ENCODE measurements at places on chromosomes 3 and 15.

DNA sequence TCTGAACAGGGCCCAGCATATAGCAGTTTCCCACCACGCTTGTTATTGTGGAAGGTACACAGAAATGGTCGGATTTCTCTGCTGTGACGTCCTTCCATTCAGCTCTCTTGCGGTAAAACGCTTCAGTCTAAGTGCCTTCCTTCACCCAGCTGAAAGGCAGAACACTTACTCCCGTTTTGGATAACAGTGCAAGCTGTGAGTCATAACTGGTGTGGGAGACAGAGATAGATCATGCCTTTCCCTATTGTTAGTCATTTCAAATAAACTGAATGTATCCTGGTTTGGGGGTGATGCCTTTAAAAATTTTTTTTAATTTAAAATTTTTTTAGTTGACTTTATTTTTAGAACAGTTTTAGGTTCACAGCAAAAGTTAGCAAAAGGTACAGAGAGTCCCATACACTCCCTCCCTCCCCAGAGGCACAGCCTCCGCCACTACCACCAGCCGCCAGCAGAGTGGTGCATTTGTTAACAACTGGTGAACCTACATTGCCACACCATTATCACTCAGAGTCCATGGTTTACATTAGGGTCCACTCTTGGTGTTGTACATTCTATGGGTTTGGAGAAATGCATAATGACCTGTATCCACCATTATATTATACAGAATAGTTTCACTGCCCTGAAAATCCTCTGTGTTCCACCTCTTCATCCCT, 94.9 kb upstream of the NSMCE3 start:
- DNase-seq, result no peak

GRCh38 chr15:57415602-57416001, 39.3 kb downstream of the CGNL1 start:
- no peak for DNase-seq

DNA sequence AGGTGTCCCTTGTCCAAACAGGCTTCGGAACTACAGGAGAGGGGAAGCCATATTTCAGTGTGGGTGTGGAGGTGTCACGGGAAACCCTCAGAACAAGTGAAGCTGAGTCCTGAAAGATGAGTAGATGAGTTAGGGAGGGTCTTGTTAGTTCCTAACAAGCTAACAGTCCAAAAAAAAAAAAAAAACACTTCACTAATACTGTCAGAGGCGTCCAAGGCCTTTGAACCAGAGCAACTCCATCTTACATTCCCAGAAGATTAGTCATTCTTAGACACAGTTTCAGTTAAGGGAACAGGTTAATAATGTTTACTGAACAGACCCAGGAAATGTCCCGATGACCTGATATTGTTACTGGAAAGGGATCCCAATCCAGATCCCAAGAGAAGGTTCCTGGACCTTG, 7.0 kb upstream of the ATP8B4 start:
- peak; percentile 13 for DNase-seq

GRCh38 chr15:73391128-73391872, 22.5 kb upstream of the HCN4 start:
- peak; percentile 30 for DNase-seq

GRCh38 chr15:28125673-28126651, 26.8 kb upstream of the OCA2 start:
- peak; percentile 43 for DNase-seq

- no peak for DNase-seq
These were observed 67.5 kb upstream of the AKAP13 start for GRCh38 chr15:85312929-85313331.

GRCh38 chr15:91611561-91612323, 241.8 kb upstream of the SLCO3A1 start:
- no peak for DNase-seq

- no peak for DNase-seq
These were observed 51.6 kb downstream of the RARB start for GRCh38 chr3:25479727-25480010.

DNA sequence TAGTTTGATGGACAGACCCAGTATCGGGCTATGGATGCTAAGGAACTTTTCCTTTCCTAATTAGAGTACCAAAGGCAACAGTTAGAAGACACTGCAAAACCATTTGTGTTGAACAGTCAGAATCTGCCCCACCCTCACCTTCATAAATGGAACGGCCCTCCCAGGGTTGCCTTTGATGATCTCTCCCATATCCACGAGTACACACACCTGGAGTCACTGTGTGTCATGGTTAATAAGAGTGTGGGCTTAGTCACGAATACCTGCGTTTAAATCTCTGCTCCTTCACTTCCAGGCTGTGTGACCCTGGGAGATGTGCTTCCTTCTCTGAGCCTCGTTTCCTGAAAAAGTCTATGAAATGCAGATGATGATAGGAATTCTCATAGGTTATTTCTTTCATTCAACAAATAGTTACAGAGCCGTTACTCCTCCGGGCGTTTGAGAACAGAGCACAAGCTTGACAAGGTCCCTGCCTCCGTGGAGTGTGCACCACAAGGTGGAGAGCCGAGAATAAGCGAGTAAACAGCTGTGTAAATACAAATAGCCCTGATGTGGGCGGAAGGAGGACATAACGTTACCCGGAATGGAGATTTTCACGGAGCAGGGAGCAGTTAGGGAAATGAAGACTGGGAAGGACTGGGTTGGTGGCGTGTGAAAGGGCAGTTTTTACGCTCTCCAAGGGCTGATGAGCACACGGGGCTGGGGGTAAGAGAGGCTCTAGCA, 6.7 kb downstream of the SLC51A start:
- DNase-seq, result no peak

DNA sequence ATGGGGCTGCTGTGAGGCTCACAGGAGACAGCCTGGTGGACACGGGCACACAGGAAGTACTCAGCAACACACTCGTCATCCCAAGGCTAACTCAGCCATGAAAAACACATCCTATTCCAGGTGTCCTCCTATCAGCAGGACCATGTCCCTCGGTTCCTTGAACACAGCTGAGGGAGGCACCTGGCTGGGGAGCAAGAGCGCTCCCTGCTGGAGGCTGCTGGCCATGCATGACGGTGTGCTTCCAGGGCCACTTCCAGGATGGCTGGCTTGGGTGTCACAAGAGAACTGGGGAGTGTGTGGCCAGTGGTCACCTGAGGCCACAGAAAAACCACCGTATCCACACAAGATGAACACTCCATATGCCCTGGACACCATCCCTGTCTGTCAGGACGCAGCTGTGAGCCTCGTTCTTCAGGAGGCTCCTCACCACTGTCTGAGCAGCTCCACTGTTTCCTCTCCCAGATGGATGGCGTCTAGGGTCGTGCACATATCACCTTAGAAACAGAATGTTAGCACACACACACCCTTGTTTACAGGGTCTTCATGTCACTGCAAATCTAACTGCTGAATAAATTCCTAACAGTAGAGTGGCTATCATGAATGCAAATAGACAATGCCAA, 31.0 kb downstream of the POC1A start:
- DNase-seq, result peak; percentile 62

DNA sequence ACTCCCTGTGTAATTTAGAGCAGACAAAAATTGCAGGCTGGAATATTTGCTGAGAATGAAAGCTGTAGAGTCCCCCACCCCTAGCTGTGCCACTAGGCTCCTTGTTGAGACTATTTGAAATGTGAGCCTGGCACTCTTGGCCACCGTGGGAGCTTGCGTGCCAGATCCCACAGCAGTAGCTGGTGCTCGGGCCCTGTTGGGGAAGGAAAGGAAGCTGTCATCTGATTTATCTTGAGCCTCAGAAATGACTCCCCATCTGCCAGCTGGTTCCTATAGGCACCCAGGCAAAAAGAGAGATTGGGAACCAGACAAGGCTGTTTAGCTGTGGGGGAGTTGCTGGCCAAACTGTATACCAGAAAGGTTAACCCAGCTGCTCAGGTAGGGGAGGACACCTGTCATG, 23.4 kb upstream of the CLEC3B start:
- DNase-seq, result no peak

DNA sequence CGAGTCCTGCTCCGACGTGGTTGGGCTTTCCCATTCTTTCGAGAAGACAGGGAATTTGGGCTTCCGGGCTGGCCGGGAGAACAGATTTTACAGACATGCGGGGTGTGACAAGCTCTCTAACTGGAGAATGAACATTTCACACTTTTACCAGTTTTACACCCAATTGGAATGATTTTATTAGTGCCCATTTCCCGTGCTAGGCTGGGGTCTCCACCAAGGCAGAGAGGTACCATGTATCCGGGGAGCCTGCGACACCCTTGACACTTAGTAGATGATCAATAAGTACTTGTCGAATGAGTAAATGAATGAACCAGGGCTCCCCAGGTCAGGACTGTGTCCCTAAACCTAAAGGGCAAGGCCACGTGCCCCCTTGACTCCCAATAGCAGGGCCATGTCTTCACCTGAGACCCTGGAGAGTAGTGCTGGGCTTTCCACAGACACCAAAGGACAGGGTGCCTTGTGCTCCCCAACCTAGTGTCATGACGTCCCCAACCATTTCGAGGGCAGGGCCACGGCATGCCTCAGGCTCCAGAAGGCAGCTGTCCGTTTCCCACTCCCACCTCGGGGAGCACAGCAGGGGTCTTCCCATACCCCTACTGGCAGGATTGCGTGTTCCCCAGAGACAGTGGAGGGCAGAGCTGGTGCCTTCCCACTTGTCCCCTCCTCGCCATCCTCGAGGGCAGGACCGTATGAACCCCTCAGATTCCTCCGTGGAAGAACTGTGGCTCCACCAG, 679 bp upstream of the MYD88 start:
- peak; percentile 25 for DNase-seq

GRCh38 chr3:129490273-129490675, 38.2 kb upstream of the RHO start:
- DNase-seq, result peak; percentile 82

DNA sequence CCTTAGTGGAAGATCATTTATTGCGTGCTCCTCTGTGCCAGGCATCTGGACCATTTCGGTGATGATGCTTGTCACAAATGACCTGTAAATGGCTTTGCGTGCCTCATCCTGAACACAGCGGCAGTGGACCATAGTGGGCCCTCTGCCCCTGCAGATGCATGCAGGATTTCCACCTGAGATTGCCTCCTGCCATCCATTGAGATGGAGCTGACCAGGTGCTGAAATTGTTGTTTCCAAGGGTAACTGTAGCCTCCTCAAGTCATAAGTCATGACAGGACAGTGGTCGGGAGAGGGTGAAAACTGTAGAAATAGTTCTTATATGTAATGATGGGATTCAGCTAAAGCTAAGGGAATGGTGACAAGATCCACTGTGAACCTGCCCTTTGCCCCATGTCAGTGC, 35.5 kb downstream of the CLSTN2 start:
- peak; percentile 32 for DNase-seq

GRCh38 chr15:19974998-19975397, 566.6 kb downstream of the GOLGA6L6 start:
- no peak for DNase-seq

GRCh38 chr15:31155151-31155550, 53.6 kb upstream of the TRPM1 start:
- no peak for DNase-seq

DNA sequence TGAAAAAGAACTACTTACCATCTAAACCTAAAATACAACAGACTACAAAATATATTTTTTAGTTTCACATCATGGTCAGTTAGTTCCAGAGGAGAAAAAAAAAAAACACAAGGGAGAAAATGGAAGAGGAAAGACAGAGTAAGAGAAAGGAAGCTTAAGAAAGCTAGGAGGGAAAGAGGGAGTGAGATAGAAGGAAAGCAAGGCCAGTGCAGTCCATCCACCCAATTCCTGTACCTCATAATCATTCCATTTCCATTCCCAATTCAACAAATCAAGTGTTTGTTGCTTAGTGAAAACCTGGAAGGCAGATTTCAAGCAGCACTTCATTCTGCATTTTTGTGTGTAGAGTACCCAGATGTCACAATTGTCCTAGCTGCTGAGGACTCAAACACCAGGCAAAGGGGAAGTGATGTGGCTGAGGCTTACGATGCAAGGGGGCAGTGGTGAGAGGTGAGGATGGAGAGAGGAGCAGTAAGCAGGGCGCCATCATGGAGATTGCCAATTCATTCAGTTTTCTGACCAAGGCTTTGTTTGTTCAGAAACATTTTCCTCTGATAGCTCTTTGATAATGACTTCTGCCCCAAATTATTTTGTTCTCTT, 83.6 kb upstream of the GSK3B start:
- DNase-seq, result no peak

GRCh38 chr15:66948294-66948693, 117.1 kb upstream of the SMAD3 start:
- DNase-seq, result no peak

DNA sequence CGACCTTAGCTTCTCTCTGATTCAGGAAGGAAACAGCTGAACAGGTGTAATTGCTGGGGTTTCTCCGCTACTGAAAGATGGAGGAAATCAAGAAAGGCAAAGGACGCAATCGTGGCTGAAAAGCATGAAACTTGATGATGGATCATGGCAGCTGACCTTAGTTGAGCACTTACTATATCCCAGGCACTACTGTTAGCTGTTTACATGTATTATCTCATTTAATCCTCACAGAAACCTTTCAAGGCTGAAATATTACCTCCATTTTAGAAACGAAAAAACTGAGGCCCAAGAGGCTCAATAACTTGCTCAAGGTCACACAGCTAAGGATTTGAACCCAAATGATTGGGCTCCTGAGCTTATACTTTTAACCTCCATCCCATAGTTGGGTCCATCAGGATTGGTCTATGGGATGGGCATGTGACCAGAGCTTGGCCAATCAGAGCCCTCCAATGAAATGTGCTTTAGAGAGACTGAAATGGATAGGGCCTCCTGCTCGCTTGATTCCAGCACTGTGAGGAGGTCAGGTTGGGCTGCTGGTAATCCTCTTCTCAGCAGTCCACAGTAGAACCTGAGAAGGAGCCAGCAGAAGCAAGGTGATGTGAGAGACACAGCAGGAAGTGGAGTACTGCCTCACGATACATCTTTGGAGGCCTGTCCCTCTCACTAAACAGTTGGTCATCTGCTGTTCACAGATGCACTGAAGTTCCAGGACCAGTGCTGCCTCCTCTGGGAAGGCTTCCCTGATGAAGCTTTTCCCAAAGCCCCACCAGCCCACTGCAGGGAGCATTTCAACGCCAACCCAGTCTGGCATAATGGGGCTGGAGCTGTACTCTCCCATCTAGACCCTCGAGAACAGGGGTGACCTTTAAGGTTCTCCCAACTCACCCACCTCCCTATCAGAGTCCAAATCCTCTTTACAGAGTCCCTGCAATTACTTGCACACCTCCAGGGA, 10.4 kb downstream of the CLN6 start:
- DNase-seq, result no peak

GRCh38 chr3:68919000-68919399, 13.3 kb downstream of the TAFA4 start:
- no peak for DNase-seq

- DNase-seq, result peak; percentile 87
These were observed 18.8 kb upstream of the IQSEC1 start for GRCh38 chr3:13091898-13092611.

DNA sequence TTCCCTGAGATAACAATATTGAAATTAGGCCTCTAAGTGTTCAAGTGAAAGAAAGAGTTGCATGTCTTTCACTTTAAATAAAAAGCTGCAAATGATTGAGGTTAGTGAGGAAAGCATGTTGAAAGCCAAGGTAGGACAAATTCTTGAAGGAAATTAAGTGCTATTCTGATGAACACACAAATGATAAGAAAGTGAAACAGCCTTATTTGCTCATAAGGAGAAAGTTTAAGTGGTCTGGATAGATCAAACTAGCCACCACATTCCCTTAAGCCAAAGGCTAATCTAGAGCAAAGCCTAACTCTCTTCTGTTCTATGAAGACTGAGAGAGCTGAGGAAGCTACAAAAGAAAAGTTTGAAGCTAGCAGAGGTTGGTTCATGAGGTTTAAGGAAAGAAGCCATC, 36.1 kb downstream of the CRTC3 start:
- DNase-seq, result no peak
